ENCODE measurements at places on chromosomes 2 and 18.
A peak's percentile ranks its signal among the peaks of the same experiment; 100 is the strongest.

GRCh38 chr2:240933048-240933965, 27.2 kb downstream of the CROCC2 start:
- no peak overlapping the region for H3K27ac ChIP-seq
- H3K36me3 ChIP-seq, result no peaks in the 10 kb centered on the region
- peak; percentile 22 for DNase-seq
- H3K4me3 ChIP-seq, result no peak overlapping the region

GRCh38 chr18:3097082-3097481, 84.1 kb upstream of the LPIN2 start:
- no peak overlapping the region for H3K4me3 ChIP-seq
- DNase-seq, result no peak
- no peak overlapping the region for H3K27ac ChIP-seq
- no peaks in the 10 kb centered on the region for H3K27me3 ChIP-seq

GRCh38 chr18:75827751-75828287, 400.3 kb upstream of the SMIM21 start:
- H3K36me3 ChIP-seq, result no peaks in the 10 kb centered on the region
- H3K27ac ChIP-seq, result no peak overlapping the region
- no peak for DNase-seq
- H3K4me3 ChIP-seq, result no peak overlapping the region

GRCh38 chr2:136238286-136239078, 120.5 kb upstream of the CXCR4 start:
- no peak for DNase-seq
- H3K4me3 ChIP-seq, result no peak overlapping the region
- H3K27ac ChIP-seq, result no peak overlapping the region
- no peaks in the 10 kb centered on the region for H3K36me3 ChIP-seq

- no peak overlapping the region for H3K27ac ChIP-seq
- H3K27me3 ChIP-seq, result no peaks in the 10 kb centered on the region
- DNase-seq, result no peak
- H3K4me3 ChIP-seq, result no peak overlapping the region
- no peaks in the 10 kb centered on the region for H3K36me3 ChIP-seq
Measured at GRCh38 chr2:199278099-199278498, 179.6 kb downstream of the SATB2 start.

DNA sequence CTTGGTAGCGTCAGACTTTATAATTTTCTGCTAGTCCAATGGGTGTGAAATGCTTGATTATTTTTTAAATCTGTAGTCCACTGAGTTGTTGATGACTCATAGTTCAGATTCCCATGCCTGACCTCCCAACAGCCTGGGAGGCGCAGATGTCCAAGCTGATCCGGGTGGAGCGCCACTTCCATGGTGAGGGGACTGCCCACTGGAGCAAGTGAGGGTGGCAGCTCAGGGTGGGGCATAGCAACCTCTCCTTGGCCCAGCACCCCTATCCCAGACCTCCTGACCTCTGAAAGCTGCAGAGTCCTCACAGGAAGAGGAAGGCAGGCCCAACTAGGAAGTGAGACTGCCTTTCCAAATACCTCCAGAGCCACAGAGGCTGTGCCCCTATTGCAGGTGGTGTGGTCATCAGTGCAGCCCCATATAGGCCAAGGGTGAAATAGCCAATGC, 4.4 kb downstream of the MAL start:
- no peaks in the 10 kb centered on the region for H3K4me1 ChIP-seq
- no peak overlapping the region for H3K4me3 ChIP-seq
- no peaks in the 10 kb centered on the region for H3K36me3 ChIP-seq
- H3K27ac ChIP-seq, result no peak overlapping the region

Data from ovary (tissue), 10 donors.